ENCODE measurements at places on chromosomes 6 and 20.

DNA sequence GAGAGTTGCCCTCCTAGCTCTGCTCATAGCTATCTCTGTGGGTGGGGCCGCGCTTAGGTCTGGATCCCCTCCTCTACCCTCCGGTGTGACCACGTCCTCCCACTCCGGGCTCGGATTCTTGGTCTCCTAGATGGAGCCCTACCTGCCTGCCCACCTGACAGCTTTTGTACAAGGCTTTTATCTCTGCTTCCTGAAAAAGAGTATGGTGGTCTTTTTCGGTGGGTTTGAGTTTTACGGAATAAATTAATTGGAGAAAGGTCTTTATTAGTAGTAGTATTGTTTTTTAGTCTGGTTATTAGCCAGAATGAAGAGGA is 773 bp downstream of the SMAP1 start:
- no peak for DNase-seq

DNA sequence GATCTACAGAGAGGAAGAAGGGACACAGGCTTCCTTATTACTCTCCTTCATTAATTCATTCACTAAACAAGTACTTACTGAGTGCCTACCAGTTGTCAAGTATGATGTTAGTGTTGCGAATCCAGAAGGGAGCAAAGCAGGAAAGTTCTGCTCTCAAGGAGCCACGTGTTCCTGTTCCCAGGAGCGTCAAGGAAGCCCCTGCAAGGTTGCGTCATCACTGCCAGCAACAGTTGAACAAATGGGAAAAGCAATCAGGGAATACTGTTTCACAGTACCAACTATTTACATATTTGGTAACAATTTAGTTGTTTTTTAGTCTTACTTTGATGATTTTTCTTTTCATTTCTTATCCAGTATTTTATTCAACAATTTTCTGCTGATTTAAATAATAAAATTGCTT is 310.0 kb downstream of the FOXA2 start:
- DNase-seq = no peak

- no peak for DNase-seq
Observed at GRCh38 chr6:113758826-113759574, 98.1 kb upstream of the MARCKS start.

- DNase-seq = no peak
Observed at GRCh38 chr6:70286905-70287304, 16.0 kb downstream of the COL9A1 start.

DNA sequence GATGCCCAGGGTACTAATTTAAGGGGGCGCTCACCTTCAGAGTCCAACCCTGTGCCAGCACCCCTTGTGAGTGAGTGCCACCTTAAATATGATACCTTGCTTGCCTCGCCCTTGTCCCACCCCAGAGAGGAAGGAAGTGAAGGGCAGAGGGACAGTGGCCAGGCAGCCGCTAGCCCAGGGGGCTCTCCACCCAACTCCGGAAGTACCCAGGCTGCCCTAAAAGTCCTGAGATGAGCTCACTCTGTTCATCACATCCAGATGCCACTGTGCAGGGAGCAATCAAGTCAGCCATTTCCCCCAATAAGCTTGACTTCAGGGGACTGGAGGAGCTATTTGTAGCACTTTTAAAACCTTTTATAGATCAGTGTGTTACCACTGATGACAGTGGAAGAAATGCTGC is 25.0 kb upstream of the STX16 start:
- no peak for DNase-seq

DNA sequence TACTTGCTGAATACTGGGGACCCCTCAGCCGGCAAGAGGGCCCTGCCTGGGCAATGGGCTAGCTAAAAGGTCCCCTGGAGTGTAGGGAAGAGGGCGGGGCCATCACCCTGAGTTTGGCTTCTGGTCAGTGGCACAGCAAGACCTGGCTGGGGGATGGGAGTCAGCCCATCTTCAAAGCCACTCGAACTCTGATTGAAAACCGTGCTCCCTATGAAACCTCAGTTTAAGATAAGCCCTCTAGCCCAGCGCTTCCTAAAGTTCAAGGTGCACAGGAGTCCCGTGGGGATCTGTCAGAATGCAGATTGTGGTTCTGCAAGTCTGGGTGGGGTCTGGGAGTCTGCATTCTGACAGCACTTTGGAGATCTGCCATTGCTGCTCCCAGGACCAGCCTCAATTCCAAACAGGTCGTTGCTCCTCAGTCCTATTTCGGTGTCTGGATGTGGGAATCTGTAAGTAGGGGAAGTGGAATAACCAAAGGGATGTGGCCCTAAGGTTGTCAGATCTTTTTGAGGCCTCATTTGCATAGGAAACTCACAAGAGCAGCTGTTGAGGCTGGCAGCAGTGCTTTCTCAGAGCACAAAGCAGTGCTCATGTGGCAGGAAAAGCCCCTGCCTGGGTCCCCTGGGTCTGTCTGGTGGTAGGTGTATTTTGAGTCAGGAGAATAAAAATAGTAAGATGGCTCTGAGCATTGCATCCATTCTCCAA is 85.3 kb upstream of the SCP2D1 start:
- DNase-seq = no peak

DNA sequence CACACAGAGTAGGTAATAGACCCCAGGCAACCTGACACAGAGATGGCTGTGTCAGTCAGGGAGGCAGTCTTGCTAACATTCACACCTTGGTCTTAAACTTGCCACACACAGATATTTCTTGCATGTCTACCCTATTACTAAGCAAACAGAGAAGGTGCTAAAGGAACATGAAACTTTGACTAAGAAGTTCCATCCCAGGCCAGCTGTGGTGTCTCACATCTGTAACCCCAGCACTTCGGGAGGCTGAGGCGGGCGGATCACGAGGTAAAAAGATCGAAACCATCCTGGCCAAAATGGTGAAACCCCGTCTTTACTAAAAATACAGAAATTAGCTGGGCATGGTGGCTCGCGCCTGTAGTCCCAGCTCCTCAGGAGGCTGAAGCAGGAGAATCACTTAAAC is 222.4 kb upstream of the JARID2 start:
- DNase-seq = no peak

- no peak for DNase-seq
Observed at GRCh38 chr6:156925026-156925425, 147.8 kb downstream of the ARID1B start.

GRCh38 chr6:140661691-140662090 is 1287.2 kb upstream of the CITED2 start:
- DNase-seq = no peak

GRCh38 chr6:119096721-119097565 is 18.5 kb upstream of the FAM184A start:
- DNase-seq = no peak
